Stimulated activated naive CD4-positive, alpha-beta T cell (primary cell): ENCODE measurements at places on chromosomes 3 and 15.

- DNase-seq: no peak
Observed at GRCh38 chr15:64701482-64702184, 73.8 kb downstream of the RBPMS2 start.

- no peak for DNase-seq
Observed at GRCh38 chr3:4776399-4776979, 202.7 kb upstream of the BHLHE40 start.

- peak; percentile 32 for DNase-seq
Observed at GRCh38 chr15:100918034-100918689, 995 bp upstream of the LRRK1 start.

GRCh38 chr15:87610366-87610765 is 646.2 kb downstream of the NTRK3 start:
- no peak for DNase-seq

DNA sequence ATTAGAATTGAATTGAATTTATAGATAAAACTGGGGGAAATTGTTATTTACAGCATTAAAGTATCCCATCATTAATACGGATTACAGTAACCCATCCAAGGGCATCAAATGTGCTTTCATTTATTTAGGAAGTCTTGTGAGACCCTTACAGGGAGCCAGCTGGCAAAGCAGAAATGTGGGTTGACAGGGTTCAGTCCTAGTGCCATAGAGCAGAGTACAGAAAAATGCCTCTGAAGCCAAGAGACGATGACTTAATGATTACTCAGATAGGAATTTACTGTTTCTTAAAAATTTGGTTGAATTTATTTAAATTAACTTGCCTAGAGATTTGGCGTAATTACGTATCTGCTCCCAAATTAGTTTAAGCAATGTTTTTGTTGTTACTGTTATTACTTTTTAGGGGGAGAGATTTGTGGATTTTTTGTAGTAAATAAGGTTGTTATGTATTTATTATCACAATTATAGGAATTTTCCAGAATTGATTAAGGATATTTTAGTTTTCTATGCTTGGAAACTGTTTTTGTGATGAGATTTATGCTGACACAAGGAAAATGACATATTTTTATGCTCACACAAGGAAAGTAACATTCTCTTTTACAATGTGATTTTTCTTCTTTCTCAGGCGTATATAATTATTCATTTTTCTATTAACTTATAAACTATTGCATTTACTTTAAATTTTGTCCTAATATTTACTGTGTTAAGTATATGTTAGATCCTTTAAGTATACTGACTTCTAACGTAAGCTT is 152.0 kb downstream of the EPHA6 start:
- DNase-seq: no peak

DNA sequence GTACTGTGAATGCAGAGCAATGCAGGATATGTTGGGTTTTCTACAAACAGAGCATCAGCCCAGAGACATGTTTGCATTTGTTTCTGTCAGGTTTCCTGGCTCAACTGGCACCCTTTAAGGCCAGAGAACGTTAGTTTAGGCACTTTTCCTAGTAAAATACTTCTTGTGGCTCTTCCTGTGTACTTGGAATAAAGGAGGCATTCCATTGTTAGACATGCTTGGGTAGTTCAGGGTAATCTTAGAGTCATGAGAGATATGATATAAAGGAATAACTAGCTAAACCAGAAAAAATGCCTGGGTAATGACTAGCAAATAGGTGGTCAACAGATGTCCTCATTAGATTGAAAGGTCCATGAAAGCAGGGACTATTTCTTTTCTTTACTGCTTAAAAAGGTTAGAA is 60.4 kb upstream of the RBM5 start:
- no peak for DNase-seq

DNA sequence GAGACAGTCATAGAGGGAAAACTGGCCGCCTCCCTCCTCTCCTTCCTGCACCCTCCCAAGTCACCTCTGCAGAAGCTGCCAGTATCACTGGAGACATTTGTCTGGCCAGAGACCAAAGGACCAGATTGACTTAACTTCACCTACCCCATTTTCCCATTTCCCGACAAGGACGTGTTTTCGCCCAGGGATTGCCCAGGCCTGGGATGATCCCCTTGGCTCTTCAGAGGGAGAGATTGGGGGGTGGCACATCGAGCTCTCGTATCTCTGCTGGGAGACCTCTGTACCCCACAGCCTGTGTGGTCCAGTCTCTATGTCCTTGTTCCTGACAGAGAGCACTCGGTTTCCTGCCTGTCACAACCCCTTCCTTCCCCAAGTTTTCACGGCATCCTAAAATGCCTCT is 31.4 kb downstream of the RGMA start:
- DNase-seq: no peak

GRCh38 chr15:74873756-74874424 is 725 bp upstream of the SCAMP2 start:
- DNase-seq: no peak
